ENCODE measurements at places on chromosomes 1 and 21.

GRCh38 chr1:170567214-170567613 lies 35.2 kb downstream of the GORAB start:
- no peak for DNase-seq

DNA sequence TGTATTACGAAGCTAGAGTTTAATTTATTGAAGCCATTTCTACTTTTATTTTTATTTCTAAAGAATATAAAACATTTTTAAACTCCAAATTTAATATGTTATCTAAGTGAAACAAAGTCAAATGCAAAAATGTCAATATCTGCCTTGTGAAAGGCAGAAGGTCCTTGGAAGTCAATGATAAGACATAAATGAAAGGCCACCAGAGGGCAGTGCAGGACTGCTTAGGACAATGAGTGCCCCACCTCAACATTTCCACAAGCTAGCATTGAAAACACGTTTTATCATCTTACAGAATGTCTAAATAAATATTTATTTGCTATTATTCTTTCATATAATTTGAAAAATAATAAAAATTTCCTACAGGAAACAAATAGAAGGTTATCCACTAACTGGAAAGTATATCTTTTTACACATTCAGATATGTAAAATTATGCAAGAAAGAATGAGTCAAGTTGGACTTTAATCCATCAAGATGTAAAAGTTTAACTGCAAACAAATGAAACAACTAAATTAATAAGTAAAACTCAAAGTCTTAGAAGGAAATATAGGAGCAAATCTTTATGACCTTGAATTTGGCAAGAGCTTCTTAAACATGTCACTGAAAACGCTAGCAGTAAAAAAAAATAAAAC lies 140.1 kb upstream of the FMN2 start:
- DNase-seq: peak; percentile 77

DNA sequence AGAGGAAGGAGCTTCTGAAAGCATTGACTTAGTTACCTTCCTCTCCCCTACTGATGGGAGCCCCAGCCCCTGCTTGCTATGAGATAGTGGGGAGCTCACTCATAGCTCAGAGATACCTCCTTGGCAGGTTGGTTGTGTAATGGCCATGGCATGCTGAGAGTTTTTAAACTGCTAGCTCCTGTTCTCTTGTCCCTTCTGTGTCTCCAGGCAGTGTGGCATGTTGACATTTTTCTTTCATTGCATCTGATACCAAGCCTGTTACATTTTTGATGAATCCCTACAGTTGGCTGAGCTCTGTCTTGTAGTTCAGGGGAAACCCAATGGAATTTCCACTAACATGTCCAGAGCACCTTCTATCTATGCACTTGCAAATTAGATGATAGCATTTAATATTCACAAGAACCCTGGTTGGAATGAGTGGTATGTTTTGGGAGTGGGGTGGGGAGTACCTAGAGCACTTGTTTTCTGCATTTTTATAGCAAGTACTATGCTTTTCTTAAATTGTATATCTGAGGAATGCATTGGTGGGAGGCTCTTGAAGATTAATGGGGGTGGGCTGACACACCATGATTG lies 39.1 kb upstream of the EFCAB14 start:
- no peak for DNase-seq

- DNase-seq: no peak
Observed at GRCh38 chr1:31699341-31699891, 4.4 kb downstream of the COL16A1 start.

DNA sequence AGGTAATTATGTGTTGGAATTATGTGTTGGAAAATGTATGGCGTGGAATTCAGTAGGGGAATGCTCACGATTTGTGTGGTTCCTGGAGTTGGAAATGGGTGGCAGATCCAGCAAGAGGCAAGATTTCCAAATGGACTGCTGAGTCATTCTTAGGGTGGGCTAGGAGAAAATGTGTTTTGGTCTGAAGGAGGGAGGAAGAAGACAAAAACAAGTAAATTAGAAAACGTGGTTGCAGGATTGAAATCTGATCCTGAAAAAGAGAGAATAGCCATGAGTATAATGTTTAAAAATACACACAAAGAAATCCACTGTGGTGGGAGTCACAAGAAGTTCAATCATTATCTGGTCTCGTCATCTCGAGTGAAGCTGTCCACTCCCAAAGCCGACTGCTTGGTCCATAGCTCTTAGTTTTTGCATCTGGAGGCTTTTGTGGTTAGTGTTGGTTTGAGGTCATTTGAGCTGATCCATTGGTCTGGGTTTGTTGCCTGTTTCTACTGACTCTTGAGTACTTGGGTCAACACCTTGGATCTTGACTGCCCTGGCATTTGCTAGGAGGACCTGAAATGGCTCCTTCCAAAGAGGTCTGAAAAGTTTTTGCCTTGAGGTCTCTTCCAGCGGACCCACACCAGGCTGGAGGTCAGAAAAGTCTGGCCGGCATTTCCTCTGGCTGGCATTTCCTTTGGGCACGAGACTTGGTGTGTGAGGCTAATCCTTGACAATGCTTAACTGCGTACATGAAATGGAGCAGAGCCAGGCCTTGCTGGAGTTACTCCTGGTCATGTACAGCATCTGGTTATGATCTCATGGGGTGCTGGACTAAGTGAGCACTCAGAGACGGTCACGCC lies 9.2 kb downstream of the MX2 start:
- DNase-seq: peak; percentile 65

DNA sequence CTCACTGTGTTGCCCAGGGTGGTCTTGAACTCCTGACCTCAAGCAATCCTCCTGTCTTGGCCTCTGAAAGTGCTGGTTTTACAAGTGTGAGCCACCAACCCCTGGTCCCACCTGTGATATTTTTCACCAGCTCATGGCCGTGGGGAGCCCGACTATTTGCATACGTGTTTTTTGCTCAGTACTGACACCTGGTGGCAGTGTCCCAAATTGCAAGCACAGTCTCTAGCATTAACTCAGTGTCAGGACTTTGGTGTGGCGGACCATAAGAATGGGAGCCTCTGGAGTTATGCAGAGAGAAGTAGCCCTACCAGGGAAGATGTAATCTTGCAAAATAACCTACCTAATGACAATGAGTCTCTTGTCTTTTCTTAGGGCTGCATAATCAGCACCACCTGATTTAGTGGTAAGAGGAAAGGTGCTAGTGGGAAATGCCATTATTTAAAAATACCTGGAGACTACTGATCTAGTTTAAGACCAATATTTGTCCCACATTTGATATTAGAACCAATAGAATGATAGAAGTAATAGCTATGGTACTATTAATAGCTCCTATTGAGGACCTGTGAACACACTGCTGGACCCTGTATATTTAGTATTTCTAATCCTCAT lies 305.4 kb downstream of the DISC1 start:
- peak; percentile 53 for DNase-seq

- DNase-seq: peak; percentile 32
Observed at GRCh38 chr1:11648732-11649158, 5.5 kb downstream of the FBXO2 start.

All from SK-MEL-5 (cell line).